Activated naive CD4-positive, alpha-beta T cell treated with Interleukin-2 at 50 U/mL for 16 hours (primary cell): ENCODE measurements at places on chromosomes 7 and 10.

DNA sequence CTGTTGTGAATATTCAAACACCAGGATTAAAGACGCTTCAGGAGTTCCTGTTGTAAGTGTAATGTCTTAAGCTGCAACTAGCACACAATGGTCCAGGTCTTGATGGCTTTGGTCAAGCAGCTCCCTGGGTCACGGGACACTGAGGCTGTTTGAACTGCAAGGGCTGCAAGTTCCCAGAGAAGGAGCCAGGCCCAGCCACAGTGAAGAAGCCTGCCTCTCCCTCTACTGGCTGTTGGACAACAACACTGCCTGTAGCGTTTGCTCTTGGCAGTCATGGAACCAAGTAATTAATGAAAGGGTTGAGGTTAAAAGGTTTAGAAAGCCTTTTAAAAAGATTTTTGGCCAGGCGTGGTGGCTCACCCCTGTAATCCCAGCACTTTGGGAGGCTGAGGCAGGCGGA lies 31.9 kb upstream of the GUSB start:
- DNase-seq: no peak

- DNase-seq: no peak
Measured at GRCh38 chr10:52488606-52489485, 174.8 kb downstream of the DKK1 start.

- DNase-seq: peak; percentile 36
Measured at GRCh38 chr7:150481186-150481920, 30.9 kb downstream of the GIMAP8 start.

DNA sequence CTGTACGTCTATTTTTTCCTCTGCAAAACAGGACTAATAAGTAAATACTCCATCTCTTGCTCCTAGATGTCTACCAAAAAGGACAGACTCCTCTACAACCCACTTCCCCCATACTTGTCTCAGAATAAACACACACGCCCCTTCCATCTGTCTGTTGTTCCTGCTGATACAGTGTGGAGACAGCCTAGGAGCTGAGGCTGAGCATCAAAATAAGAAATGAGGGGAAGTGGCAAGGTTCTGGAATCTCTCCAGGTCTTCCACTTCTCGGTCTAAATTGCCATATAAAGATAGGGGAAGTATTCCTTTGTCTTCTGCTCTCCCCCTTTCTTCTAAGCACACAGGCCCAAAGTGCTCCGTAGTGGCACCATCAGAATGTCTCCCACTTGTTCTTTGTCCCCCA lies 30.8 kb upstream of the VSIR start:
- no peak for DNase-seq
